ENCODE measurements at places on chromosomes 16 and 17.

DNA sequence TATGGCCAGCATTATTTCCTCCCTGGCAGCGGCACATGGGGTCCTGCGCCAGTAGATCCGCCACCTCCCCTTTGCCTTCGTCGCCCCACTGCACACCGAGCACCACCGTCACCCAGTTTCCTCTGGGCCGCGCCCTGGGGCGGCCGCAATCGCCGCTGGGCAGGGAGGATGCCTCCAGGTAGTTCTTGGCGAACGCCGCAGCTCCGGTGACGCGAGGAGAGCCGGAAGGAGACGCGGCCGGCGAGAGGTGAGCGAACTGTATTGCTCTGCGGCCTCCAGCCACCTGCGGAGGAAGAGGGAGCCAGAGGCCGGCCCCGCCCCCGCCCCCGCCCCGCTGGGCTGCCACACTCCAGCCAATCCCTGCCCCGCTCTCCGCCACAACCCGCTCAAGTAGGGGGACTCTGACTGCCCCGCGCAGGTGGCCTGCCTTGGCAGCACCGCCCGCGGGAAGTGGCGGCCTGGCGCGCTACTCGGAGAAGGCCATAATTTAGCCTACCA, 11.8 kb upstream of the SLFN13 start:
- DNase-seq, result peak; percentile 64

- DNase-seq, result no peak
Observed at GRCh38 chr16:11167581-11167980, 88.4 kb downstream of the SOCS1 start.

GRCh38 chr17:67629971-67630320, 87.8 kb upstream of the NOL11 start:
- no peak for DNase-seq

GRCh38 chr16:67669499-67670101, 3.0 kb downstream of the C16orf86 start:
- no peak for DNase-seq

- DNase-seq, result no peak
Observed at GRCh38 chr17:11719203-11719602, 120.9 kb downstream of the DNAH9 start.

All from T-helper 1 cell (primary cell).